ENCODE measurements at places on chromosomes 1 and 21. TPM values are rescaled to one million over a fixed set of nuclear protein-coding genes. Genes with fewer than 3 reads are reported as not detected.

Gene FCER1A
- not detected for total RNA-seq

Gene OPRD1
- not detected for total RNA-seq

Gene GPA33
- not detected for total RNA-seq

Gene AIM2
- total RNA-seq: not detected

Gene GABRD
- not detected for total RNA-seq

Gene ADAMTSL4
- 25.6 TPM for total RNA-seq

Gene ACBD6
- total RNA-seq: 57.7 TPM

Measured in bronchus fibroblast of lung (primary cell).